NCI-H510A treated with DMSO at 0.1 percent for 48 hours (cell line): ENCODE measurements at places on chromosomes 4 and X.
A peak's percentile ranks its signal among the peaks of the same experiment; 100 is the strongest.

GRCh38 chrX:17242470-17242869 lies 132.5 kb upstream of the NHS start:
- DNase-seq, result peak; percentile 69

GRCh38 chr4:129403848-129404247 lies 307.9 kb downstream of the C4orf33 start:
- no peak for DNase-seq

- no peak for DNase-seq
Measured at GRCh38 chr4:68995292-68995691, 43.7 kb upstream of the UGT2A3 start.

GRCh38 chr4:87209696-87210095 lies 10.7 kb downstream of the KLHL8 start:
- no peak for DNase-seq

- DNase-seq, result no peak
Measured at GRCh38 chrX:31609130-31609529, 537.3 kb upstream of the FTHL17 start.

- no peak for DNase-seq
Measured at GRCh38 chr4:80840396-80840795, 190.1 kb upstream of the BMP3 start.

GRCh38 chr4:184472614-184473498 lies 1.5 kb downstream of the IRF2 start:
- peak; percentile 9 for DNase-seq

- no peak for DNase-seq
Measured at GRCh38 chr4:138916763-138917162, 98.8 kb upstream of the NOCT start.

GRCh38 chr4:173509036-173510001 lies 20.7 kb downstream of the HAND2 start:
- no peak for DNase-seq

GRCh38 chr4:76007089-76007862 lies at the start of gene CXCL9:
Gene CXCL9, minus strand, starts transcription at chr4:76007509. Its CDS starts 60 bp downstream, at chr4:76007449.
- no peak for DNase-seq

DNA sequence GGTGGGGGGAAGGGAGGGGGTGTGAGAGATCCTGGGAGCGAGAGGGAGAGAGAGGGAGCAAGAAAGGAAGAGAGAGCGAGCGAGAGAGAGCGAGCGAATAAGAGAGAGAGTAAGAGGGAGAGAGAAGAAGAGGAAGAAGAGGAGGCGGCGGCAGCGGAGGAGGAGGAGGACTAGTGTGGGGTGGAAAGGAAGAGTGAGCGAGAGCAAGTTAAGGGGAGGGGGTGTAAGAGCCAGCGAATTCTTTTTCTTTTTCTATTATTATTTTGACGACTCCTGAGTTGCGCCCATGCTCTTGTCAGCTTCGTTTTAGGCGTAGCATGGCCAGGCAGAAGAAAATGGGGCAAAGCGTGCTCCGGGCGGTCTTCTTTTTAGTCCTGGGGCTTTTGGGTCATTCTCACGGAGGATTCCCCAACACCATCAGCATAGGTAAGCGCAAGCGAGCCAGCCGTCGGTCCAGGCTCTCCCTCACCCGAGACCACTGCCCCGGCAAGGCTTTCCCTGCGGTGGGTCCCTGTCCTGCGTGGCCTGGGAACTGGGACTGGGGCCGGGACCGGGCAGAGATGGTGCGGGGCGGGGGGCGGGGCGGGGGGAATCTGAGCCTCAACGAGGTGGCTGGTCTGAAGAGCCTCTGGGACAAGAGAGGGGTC lies at the start of gene GRIA3:
TSS of gene GRIA3 (plus strand) at position 60 of the 647 bp plus-strand sequence. CDS start at position 318, 258 bp downstream.
- DNase-seq, result no peak

DNA sequence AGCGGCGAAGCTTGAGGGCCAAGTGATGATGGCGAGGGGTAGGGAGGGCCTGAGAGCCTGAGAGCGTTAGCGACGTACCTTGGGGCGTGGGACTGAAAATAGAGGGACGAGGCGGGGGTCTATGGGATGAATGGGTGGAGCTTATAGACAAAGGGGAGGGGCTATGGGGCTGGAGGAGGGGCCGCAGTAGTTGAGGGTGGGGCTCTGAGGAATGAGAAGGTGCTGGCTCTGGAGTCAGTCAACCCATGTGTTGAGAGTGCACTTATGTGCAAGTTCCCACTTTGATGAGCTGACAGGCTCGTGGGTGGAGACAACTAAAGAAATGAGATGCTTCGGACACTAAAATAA lies 488 bp downstream of the TBC1D25 start:
- no peak for DNase-seq

DNA sequence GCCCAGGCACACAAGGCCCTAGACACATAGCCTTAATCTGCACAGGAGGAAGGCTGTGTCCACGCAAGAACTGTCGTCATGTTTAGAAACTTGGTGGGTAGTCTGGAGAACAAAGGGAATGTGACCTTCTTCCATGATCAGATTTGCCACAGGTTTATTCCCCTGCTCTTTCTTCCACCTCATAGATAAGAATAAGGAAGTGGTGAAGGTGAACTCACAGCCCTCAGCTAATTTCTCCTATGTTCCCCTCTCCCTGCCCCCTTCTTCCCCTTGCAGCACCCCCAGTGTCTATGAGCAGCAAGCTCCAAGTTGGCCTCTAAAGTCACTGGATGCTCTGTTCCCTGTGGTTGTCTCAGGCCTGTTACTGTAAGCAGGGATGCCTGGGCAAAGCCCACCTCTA lies 39.8 kb upstream of the LAS1L start:
- DNase-seq, result no peak

GRCh38 chr4:4539481-4539880 lies 2.4 kb downstream of the STX18 start:
- DNase-seq, result no peak

- no peak for DNase-seq
Measured at GRCh38 chrX:103356858-103357257, 552 bp downstream of the TCEAL9 start.

- no peak for DNase-seq
Measured at GRCh38 chr4:75699299-75699698, 25.1 kb upstream of the USO1 start.

DNA sequence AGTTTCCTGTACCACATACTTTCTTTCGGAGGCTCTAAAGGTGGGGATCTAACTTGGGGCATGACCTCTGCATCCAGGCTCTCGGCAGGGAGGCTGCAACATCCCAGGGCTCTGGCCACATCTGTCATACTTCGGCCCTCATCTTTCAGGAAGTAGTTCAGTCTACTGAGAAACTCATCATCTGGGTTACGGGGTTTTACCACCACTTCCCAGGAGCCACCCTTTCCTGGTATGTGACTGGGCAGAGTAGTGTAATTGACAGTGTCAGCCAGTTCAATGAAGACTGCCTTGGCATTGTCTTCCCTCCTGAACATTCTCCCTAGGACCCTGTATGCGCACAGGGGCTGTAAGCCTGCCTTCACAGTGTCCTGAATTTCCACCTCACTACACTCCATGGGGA lies 2.8 kb downstream of the PNMA5 start:
- DNase-seq, result no peak

DNA sequence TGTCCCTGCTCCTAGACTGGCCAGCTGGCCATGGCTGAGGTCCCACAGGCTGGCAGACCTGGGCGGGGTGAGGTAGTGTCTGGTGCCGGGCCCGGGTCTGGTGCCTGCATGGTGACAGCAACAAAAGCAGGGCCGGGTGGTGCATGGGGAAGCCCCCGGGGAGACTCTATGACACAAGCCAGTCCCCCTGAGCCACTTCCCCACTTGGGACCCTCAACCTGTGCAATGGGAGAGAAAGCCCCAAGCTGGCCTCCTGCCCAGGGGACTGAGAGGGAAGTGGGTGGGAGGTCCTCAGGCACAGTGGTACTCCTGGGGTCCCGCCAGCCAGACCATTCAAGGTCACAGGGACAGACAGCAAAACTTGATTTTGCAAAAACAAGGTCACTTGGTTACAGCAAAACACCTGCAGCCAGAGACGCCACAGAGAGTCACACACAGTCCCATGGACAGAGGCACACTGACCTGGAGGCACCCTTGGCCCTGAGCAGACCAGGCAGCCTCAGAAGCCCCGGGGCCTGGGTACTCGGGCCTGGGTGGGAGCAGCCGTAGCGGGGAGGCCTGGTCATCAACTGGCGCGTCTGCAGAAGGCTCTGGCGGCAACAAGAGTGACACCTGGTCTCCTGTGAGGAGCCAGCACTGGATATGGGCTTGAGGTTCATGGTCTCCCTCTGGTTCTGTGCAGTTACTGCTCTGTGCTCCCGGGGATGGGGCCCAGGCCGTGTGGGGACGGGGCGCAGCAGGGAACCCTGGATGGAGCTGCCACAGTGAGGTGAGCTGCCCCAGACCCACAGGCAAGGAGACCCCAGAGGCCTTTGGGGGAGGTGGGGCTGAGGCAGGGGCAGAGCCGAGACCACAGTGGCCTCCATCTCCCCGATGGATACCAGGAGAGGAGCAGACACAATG lies 60.6 kb downstream of the HTRA3 start:
- no peak for DNase-seq

GRCh38 chr4:26670903-26671537 lies 87.1 kb downstream of the TBC1D19 start:
- DNase-seq, result no peak

GRCh38 chr4:30385650-30386049 lies 334.5 kb upstream of the PCDH7 start:
- DNase-seq, result no peak

DNA sequence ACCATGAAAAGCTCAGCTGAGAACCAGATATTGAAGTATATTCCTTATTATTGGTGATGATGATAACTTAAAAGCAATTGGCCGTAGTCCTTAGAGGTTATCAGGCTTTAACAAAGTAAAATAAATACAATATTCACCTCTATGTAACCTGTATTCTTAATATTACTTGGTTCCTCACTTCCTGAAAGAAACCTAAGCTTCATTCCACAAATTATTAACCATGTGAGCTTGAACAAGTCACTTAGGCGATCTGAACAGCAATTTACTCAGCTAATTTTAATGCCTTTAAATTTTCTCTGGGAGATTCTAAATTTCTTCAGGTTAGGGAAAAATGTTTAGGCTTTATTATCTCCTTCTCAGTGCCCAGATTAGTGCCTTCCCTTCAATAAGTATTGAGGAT lies 69.2 kb downstream of the CLDN22 start:
- DNase-seq, result no peak

DNA sequence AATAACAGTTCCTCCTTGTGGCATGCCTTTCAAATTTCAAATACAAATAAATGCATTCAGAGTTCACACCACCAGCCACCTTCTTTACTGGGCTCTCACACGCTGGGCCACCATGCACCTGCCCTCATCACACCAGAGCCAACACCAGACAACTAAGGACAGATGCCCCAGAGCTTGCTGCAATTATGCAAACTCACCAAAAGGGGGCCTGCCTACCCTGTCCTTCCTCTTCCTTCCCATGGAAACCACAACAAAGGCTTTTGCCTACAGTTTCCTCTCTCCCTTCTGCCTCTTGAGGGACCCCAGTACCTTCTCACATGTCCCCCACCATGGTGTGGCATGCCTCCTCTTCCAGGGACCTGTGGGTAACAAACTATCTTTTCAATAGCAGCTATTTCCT lies 1333.9 kb upstream of the TENM3 start:
- no peak for DNase-seq

DNA sequence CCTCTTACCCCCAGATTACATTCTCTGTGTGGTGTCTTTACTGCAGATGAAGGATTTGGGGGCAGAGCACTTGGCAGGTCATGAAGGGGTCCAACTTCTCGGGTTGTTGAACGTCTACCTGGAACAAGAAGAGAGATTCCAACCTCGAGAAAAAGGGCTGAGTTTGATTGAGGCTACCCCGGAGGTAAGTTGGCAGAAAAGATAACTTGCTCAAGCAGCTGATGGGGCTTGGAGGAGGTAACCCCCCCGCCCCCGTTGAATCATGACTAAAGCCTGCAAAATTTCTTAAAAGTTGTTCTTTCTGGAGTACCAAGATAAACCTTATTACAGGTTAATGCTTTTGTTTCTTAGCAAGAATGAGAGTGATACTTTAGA lies 1.5 kb downstream of the CCNG2 start:
- no peak for DNase-seq

DNA sequence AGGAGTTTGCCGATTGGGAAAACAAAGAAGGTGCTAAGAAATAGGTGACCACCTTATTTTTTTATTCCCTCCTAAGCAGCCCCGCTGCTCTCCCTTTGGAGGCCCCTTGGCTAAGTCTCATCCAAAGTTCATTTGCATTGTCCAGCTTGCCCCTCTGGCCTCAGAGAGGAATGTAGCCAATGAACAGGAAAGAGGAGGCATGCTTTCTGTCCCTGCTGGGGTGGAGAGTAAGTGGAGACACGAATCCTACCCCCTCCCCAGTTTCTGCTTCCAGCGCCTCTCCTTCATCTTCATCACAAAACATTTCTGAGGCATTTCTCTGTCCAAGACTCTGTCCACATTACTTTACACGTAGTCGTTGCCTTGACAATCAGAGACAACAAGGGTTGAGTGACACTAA lies 38.7 kb downstream of the NLGN3 start:
- DNase-seq, result no peak

DNA sequence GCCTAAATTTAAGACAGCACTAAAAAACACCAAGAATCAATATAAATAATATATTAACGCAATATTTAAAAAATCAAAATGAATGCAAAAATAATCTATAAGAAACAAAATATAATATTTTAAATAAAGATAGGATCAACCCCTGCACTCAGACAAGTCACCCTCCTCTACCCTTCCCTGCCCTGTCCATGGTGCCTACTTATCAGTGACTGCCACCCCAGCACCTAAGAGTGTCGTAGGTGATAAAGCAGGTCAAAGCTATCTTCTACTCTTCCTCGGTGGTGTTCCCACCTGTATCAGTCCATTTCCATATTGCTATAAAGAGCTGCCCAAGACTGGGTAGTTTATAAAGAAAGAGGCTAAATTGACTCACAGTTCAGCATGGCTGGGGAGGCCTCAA lies 251.9 kb downstream of the STIM2 start:
- no peak for DNase-seq

DNA sequence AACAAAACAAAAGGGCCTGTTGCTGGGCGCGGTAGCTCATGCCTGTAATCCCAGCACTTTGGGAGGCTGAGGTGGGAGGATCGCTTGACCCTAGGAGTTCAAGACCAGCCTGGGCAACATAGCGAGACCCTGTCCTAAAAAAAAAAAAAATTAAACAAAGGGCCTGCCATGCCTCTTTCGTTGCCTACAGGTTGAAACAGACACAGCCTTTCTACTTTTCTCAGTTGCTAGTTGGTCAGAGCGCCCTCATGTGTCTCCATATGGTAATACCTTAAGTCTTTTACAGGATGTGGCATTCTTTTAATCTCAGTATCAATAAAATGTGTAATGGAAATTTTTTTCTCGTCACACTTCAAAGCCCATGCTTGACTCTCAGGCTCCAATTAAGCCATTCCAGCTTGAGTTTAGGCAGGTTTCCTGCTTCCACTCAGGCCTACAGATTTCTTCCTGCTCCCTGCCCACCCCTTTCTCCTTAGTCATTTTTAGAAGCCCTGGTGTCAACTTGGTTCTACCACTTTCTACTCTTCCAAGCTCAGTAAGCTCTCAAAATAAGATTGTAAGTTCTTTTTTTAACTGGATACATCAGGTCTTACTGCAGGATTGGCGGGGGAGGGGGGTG lies 4.6 kb upstream of the SOWAHD start:
- peak; percentile 55 for DNase-seq
